Activated CD4-positive, CD25-positive, alpha-beta regulatory T cell (primary cell): ENCODE measurements at places on chromosomes 2 and 18.

DNA sequence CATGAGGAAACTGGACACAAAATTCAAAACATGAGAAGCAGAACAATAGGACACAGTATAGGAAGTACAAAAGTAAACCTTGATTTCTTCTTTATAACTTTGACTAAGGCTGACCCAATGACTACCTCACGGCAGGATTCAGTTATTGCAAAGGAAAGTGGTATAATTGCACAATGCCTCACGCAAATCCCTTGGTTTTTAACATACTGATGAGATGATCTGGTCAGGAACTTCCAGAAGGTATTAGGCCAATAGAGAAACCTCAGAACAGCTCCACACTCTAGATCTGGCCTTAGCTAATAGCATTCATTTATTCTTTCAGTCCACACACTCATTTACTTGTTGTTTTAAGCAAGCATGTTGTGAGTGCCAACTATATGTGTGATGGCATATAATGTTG is 1526.9 kb upstream of the ACVR2A start:
- no peak for DNase-seq

DNA sequence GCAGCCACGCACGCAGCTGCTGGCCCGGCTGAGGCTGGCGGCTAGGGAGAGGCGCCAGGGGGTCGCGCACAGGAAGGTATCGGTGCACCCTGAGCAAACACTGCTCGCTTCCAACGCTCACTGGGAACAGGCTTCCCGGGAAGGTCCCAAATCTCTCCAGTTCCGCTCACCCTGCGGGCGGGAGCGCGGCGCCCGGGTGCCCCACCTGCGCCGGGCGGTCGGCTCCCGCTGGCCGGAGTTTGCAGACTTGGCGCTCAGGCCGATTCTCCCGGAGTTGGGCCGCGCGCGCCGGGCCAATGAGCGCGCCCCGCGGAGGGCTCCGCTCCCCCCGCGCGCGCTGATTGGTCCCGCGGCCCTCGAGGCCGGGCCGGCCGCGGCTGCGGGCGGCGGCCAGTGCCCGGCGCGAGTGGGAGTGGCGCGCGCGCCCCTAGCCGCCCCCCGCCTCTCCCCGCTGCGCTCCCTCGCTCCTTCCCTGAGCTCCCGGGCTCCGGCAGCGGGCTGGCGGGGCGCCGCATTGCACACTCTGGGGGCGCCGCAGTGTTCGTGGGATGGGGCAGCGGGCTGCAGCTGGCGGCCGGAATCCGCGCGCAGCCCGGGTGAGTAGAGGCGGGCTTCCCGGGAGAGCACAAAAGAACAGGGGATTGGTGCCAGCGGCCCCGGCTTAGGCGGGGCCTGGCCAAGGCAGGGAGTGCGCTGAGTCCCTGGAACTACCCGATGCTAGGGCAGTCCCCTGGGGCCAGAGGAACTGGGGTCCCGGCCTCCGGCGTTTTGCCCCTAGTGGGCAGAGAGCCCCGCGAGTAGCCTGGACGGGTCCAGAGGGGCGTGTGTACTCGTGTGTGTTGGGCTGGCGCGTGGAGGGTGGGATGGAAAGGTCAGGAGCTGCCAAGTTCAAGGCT is at the start of gene LYPD6:
Gene LYPD6 (plus strand): TSS at position 461 of the 896 bp plus-strand sequence. CDS start 107,122 bp downstream, outside the sequence.
- DNase-seq: no peak

DNA sequence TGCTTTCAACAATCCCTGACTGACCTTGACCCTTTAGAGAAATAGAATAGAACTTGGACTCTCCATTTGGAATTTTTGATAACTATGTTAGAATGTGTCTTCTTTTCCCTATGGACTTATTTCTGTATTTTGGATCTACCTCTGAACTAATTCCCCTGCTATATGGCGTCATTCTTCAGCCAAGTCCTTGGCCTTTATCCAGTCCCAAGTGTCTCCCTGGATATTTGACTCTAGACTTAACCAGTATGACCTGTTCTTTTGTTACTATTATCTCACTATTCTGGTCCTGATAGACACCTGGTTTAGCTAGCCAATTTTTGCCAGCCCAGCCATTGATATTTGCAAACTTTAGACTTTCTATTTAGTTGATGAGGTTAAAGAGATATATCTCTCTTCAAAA is 186.8 kb downstream of the KCNS3 start:
- DNase-seq: no peak

DNA sequence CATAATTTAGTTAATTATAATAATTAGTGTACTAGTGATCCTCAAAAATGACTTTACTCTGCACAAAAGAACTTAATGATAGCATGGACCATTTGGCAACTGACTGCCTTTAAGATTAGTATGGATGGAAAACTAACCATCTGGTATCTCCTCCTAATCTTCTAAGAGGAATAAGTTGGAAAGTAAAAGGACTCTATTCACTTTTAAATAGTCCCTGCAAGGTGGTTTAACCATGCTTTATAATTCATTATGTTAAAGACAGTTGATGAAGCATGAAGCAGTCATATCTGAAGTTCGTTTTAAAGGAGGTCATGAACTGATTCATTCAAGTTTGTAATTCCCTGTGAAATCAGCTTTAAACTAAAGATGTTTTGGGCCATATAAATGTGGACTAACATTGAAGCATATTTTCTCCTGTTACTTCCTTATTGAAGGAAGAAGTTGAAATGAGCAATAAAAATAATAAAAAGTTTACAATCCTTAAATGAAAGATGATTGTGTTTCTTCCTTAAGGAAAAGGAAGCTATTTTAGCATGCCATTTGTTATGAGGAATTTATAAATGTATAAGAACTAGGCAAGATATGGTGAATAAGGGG is 446.0 kb downstream of the XIRP2 start:
- DNase-seq: no peak

DNA sequence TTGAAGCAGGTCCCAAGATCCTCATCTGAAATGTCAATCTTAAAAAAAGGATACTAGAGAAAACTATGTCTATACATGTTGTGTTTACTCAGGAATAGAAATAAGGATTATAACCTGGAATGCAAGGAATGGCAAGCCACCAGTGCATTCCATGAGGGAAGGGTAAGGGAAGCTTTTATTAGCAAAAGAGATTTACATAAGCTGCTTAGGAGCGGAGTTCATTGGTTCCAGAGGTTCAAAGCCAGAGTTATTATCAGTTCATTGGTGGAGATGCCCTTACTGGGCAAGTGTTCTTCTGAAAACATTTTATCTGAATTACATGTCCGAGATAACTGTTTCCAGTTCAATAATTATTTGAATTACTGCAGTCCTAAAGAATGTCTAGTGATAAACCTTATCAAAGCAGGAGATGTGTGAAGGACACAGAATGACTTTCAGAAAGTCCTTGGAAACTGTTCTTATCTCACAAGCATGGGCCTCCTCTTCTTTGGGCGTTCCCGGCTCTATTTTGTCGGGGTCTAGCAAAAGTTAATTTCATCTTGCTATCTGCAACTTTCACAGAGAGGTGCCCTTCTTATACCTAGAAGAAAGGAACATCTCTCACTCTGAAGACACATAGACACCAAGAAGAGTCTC is 23.5 kb downstream of the COMMD1 start:
- DNase-seq: no peak

DNA sequence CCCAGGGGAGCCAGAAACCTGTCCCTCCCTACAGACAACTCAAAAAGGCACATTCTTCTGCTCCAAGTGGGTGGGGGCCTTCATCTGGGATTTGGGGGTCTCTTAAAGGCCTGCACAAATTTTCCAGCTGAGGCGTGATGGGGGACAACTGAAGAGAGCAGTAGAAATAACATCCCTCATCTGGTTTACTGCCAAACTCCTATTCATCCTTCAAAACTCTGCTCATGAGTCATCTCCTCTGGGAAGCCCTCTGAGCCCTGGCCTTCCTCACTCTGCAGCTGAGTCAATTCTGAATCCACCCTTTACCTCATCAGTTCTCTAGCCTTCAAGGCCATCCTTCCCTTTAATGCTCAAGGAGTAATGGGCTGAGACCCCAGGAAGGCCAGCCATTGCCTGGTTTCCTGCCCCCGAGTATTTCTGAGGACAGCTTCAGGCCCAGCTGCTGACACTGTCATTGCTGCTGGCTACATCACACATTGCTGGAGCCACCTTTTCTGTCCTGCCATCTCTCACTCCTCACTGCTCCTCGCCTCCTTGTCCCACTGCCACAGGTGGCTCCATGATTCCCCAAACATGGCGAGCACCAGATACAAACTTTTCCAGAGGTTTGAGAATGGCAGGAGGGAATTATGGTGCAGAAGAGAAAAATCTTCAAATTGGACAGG is 32.2 kb upstream of the GLI2 start:
- DNase-seq: no peak

DNA sequence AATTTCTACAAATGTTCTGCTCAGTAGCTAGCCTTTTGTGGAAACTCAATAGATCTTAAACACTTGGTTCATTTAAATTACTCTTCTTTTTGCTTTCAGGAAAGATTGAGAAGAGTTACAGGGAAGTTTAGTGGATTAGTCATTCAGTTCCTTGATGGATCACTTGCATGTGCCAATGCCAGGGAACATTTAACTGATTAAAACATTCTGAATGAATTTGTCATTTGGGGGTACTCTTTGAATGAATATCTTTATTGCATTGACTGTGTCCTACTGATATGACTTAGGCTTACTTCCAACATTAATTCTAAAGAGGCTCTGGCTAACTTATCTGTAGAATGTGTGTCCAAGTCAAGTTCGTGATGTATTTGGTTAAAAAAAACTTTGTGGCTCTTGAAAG is 199.8 kb downstream of the PLCL1 start:
- no peak for DNase-seq

- no peak for DNase-seq
These were observed 123.3 kb upstream of the KYNU start for GRCh38 chr2:142754182-142754581.

- DNase-seq: no peak
These were observed 645.5 kb upstream of the ID2 start for GRCh38 chr2:8036366-8036765.

DNA sequence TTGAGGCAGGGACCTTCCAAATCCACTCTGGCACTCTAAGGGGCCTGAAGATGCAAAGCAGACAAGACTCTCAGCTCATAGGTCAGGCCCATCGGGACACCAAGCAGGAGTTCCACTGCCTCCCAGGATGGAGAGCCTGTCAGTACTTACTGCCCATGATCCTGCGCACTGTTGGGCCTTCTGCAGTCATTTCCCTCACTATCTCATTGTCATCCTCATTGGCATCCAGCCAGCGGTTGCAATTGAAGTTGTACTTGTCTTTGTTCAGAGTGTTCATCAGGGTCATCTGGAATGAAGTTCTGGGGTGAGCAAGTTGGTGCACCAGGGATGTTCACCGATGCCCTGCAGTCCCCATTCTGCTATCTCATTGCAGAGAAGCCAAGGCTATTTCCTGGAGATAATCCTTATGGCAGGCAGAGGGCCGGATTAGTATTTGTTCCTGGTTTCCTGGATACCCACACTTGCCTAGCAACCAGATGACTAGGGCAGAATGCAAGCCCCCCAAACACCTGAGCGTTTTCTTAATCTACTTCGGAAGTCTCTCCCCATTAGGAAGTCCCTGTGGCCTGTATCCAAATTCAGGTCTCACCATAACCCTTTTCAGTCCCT is 65.1 kb downstream of the LOXHD1 start:
- no peak for DNase-seq

- no peak for DNase-seq
These were observed 7.0 kb upstream of the AOX1 start for GRCh38 chr2:200578778-200579177.

GRCh38 chr2:207790898-207791297 is 21.2 kb upstream of the FZD5 start:
- DNase-seq: no peak

GRCh38 chr2:24613154-24613814 is 122.2 kb downstream of the NCOA1 start:
- DNase-seq: no peak

- no peak for DNase-seq
These were observed 433.0 kb downstream of the ZEB2 start for GRCh38 chr2:144086965-144087364.

DNA sequence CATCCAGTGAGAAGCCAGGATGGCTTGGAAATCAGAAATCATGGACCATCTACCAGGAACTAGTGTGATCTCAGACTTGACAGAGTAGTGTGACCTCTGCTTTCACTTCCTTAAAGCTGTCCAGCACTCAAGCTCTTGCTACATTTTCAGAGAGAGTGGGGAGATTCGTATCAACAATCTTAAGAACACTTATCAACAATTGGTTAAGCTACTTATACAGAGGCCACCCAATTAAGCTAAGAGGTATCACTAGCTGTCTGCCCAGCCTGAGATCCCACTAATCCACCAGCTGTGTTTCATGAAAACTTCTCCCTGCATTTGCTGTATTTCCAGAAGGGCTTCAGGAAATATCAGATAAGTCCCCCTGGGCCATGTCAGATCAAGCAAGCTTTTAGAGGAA is 4.2 kb downstream of the RPRM start:
- no peak for DNase-seq

DNA sequence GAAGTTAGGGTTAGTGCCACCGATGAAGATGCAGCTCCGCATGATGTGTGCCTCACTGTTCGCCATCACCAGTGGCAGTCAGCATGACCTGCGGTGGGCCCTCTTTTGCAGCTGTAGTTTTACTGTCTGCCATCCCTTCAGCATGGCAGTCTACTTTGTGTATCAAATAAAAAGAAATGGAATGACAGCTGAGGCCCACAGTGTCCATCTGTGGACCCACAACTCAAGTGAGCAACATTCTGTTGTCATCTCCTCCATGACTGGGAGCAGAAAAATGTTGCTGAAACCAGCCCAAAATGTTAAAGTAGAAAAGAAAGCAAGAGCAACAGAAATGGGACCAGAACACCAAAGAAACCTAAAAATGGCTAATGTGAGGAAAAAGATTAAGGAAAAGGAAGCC is 128.7 kb downstream of the MEP1B start:
- DNase-seq: no peak

GRCh38 chr2:240646176-240646899 is 21.1 kb downstream of the GPR35 start:
- DNase-seq: no peak

DNA sequence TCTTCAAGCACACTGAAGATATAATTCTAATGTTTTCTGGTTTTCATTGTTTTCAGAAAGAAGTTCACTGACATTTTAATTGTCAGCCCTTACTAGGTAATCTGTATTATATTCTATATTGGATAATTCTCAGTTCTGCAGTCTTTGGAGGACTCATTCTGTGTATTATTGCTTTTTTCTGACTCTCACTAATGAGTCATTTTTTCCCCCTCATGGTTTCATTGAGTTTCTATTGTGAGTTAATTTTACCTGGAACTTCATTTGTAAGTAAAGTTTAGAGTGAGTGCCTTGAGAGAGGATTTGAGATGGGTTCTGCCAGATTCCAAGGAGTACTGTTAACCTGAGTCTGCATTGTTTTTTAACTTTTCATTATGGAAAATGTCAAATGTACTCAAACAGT is 90.4 kb upstream of the LYPD1 start:
- DNase-seq: no peak

GRCh38 chr2:25131567-25132298 is 36.6 kb downstream of the POMC start:
- DNase-seq: no peak

- DNase-seq: no peak
These were observed 666.8 kb downstream of the RNF144A start for GRCh38 chr2:7584017-7584416.

GRCh38 chr2:100292022-100292580 is 30.2 kb downstream of the LONRF2 start:
- DNase-seq: no peak

DNA sequence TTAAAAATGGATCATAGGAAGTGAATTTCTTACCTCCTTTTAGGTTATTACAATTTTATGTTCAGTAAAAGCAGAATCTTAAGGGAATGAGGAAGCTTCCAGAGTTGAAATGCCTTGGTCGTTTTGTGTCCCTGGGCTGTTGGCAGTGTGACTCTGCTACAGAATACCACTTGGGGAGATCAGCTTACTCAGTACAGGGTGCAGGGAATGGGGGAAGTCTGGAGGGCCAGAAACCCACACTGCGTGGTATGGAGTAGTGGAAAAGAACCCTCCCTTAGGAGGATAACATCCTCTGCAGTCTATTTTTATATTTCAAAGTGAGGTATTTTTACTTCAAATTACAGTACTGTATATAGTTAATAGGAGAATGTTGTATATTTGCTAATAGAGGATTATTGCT is 51.1 kb downstream of the R3HDM1 start:
- DNase-seq: no peak
